GM04504 (cell line): ENCODE measurements at places on chromosomes 7 and 10.

DNA sequence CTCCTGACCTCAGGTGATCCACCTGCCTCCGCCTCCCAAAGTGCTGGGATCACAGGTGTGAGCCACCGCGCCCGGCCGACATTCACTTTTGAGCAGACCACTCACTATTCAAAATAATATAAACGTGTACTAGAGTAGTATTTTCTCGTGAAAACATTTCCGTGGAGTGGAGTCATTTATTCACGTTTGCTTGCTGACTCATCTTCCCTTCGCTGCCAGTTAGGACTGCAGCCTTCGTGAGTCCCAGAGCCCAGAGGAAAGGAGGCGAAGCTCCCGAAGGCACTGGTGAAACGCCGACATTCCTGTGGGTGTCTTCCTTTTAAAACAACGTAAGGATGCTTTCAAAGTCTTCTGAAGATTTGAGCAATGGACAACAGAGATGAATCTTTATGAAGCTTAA, 10.9 kb upstream of the INPP5A start:
- DNase-seq, result peak; percentile 91

DNA sequence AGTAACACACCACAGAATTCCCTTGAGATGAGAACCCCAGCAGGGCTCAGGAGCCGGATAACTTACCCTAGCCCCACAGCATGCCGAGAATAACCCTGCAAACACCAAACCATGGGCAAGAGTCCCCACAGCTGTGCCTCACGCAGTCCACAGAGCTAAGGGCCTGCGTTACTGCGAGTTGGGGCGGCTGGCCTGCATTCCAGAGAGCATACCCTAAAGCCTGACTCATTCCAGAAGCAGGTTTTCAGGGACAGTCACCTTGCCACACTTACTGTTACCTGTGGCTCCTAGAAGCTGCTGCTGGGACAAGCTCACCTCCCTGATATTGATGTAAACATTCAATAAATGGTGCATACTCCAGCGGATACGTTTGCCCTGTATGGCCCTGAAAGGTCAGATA, 18.6 kb downstream of the FGFR2 start:
- DNase-seq, result no peak

DNA sequence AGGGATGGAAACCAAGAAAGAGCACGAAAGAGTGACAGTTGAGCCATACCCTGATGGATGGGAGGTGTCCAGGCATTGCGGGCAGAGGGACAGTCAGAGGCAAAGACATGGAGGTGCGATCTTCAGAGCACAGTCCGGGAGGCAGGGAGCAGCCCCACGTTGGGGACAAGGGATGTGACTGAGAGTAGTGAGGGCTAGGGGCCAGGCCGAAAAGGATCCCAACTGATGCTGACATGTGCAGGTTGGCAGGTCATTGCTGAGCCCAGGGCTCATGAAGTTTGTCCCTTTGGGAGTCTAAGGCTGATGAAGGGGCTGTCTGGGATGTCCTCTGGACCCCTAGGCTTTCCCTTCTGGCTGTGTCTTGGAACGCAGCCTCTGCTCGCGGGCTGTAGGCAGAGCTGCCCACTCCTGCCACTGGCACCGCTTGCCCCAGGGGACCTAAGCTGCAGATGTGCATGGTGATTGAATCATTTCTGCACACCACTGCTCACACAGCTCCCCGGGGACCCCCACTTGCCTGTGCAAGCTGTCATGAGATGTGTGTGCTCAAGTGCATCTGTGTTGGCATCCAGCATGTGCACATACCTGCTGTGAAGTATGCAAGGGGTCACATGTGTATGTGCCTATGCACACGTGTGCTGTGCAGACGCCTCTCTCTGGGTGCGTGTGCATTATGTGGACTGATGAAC, 125.1 kb downstream of the ZMIZ1 start:
- no peak for DNase-seq

- no peak for DNase-seq
Observed at GRCh38 chr7:142618655-142619351, 130.5 kb upstream of the PRSS1 start.

- DNase-seq, result no peak
Observed at GRCh38 chr10:58275908-58276307, 6.9 kb downstream of the CISD1 start.

DNA sequence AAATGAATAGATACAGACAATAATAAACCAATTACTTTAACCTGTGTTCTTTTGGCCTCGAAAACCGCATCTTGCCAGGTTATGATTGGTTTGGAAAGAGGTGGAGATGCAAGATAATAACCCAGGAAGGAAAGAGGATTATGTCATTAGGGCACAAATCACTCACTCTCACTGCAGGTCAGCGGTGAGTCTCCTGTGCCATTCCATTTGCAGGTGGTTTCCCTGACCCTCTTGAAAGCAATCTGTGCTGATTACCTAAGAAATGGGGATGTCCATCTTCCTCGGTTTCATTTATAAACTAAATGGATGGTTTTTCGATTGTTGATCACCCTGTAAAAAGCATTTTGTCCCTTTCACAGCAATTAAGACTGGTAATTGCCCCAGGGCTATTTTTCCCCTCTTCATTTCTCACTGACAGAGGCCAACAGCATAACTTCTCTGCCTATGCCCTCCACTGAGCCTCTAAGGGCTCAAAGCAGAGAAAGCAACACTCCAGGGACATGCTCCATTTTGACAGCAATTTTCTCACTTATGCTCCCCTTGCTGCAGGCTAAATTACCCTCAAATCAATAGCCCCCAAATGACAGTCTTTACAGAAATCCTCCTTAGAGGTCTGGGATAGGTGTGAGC, 257.5 kb downstream of the IPMK start:
- no peak for DNase-seq

GRCh38 chr7:28792858-28793257, 165.3 kb downstream of the TRIL start:
- DNase-seq, result no peak

DNA sequence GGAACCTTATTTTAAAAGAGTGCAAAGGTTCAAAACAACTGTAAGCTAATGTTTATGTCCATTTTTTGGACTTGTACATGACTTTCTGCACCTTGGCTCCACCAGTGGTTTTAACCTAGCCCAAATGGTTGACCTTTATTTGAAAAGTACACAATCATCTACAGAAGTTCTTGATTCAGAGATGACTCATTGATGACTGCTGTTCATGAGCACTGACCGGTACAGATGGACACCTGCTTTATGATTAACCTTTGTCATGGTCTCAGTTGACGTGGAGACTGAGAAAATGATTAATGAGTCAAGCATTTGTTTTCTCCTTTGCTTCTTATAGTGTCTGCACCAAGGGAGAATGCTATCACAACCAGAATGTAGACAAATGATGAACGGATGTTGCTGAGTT, 55.7 kb upstream of the PTER start:
- no peak for DNase-seq

GRCh38 chr7:158633055-158633956, 45.7 kb upstream of the PTPRN2 start:
- no peak for DNase-seq

GRCh38 chr7:73871163-73872011, 10.4 kb downstream of the TMEM270 start:
- no peak for DNase-seq

- DNase-seq, result no peak
Observed at GRCh38 chr10:116472891-116473290, 45.2 kb downstream of the PNLIPRP3 start.
